NCI-H226 (cell line): ENCODE measurements at places on chromosomes 13 and 19.

- DNase-seq = no peak
Observed at GRCh38 chr19:3975637-3976087, 4.8 kb upstream of the DAPK3 start.

DNA sequence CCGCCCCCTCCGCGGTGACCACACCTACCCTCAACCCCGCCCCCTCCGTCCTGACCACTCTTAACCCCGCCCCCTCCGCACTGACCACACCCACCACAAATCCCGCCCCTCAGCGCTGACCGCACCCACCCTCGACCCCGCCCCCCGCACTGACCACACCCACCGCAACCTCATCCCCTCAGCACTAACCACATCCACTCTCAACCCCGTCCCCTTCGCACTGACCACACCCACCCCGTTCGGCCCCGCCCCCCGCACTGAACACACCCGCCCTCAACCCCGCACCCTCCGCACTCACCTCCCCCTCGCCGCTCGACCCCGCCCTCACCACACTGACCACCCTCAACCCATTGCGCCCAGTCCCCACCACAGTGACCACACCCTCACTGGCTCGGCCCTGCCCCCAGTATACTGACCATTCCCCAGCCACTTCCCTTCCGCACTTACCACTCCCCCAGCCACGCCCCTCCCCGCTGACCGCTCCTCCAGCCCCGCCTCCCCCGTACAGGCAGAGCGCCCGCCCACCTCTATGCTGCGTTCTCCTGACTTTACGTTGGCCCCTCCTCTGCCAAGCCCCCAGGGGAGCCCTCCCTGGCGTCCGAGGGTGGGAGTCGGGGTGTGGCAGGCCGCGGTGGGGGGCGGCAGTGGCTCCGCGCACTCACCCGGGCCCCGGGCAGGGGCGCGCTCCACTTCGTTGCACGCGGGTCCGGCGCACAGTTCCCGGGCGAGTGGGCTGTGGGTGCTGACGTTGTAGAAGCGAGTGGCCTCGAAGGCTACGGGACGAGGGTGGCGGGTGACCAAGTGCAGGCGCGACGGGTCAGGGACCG, 8.4 kb downstream of the F2RL3 start:
- DNase-seq = peak; percentile 85

GRCh38 chr13:72221276-72221962, 354.4 kb upstream of the DACH1 start:
- DNase-seq = peak; percentile 75

DNA sequence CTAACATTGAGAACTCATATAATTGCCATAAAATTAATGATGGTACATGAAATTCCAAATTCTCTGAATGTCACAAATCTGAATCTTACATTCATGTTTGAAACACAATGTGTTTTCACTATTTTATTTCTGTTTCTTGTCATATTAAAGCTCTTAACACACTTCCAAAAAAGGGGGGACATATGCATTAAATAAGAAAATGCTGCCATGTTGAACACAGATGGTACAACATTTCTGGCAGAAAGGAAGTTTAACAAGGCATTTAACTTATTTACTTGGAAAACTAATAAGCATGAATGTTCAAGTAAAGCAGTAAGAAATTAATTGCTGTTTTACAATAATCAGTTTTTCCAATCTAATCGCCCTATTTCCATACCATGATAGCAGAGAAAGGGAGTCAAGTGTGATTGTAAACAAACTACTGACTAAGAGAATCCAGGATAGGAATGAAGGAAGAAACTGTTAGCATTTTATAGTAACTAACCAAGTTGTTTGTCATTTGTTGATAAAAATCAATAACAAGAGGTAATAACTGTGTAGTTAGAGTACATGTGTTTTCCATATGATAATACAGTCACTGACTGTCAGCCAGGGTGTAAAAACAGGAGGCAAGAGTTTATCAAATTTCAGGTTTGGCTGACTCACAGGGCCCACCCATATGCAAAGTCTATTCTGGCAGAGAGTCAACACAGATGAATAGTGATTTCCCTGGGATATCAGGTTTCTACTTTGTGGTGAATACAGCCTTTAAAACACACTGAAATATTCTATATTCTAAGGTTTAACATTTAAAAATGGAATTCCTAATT, 5.7 kb upstream of the FOXO1 start:
- DNase-seq = peak; percentile 77

DNA sequence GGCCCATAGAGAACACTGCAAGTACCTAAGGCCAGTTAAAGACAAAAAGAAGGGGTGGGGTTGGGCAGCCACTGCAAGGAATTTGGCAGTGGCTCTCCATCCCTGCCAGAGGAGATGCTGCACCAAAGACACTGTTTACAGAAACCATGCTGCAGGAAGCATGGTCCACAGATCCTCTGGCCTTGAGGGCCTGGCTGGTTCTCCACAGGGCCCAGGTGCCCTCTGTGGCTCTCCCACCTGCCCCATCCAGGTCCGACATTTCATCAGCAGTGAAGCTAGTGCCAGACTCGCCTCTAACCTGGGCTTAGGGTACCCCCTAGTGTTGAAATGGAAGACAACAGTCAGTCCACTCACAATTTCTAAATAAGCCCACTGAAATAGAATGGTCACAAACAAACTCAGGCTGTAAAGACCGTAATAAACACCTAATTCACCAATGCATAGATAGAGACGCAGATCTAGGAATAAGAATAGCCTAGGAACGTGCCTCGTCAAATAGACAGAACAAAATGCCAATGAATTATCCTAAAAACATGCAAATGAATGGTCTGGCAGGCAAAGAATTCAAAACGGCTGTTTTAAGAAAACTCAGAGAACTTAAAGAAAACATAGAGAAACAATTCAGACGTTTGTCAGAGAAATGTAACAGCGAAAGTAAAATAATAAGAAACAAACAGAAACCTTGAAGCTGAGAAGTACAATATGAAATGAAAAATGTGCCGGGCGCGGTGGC, 23.3 kb downstream of the LYPD4 start:
- no peak for DNase-seq

DNA sequence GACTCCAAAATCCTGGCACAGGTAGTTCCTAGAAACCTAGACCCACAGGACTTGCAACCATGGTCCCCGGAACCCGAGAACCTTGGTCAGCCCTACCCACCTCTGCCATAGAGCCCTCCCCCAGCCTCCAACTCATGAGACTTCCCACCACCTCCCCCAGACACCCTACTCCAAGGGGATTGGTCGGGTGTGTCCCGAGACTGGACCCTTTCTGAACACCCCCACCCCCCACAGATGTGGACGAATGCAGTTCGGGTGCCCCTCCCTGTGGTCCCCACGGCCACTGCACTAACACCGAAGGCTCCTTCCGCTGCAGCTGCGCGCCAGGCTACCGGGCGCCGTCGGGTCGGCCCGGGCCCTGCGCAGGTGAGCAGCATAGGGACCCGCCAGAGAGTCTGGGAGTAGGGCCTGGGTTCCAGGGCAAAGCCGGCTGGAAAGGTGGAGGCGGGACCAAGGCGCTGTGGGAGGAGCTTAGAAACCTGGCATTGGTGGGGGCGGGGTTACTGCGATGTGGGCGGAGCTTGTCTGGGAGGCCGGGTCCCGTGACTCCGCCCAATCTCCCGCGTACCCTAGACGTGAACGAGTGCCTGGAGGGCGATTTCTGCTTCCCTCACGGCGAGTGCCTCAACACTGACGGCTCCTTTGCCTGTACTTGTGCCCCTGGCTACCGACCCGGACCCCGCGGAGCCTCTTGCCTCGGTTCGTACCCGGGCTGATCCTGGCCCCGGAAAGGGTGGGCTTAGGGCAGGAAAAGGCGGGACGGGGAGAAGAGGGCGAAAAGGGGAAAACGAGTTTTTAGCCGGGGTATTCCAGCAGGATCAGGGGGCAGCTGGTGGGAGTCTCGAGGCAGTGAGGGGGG, 11.9 kb downstream of the LTBP4 start:
- no peak for DNase-seq

GRCh38 chr19:15640294-15640903, at the start of gene CYP4F3:
CYP4F3 (plus strand) TSS chr19:15640897; CDS start chr19:15641416, 519 bp downstream.
- peak; percentile 14 for DNase-seq

DNA sequence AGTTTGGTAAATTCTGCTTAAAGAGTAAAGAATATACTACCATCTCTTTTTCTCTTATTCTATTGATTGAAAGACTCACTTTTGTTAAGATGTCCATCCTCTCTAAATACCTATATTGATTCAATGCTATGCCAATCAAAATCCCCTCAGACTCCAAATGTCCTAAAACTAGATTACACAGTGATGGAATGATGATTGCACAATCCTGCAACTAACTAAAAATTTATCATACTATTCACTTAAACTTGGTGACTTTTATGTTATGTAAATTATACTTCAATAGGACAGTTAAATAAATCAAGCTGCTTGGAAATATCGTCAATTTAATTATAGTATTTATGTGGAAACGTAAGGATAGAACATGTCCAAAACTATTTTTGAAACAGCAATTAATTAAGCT, 2765.1 kb upstream of the PCDH20 start:
- DNase-seq = no peak

DNA sequence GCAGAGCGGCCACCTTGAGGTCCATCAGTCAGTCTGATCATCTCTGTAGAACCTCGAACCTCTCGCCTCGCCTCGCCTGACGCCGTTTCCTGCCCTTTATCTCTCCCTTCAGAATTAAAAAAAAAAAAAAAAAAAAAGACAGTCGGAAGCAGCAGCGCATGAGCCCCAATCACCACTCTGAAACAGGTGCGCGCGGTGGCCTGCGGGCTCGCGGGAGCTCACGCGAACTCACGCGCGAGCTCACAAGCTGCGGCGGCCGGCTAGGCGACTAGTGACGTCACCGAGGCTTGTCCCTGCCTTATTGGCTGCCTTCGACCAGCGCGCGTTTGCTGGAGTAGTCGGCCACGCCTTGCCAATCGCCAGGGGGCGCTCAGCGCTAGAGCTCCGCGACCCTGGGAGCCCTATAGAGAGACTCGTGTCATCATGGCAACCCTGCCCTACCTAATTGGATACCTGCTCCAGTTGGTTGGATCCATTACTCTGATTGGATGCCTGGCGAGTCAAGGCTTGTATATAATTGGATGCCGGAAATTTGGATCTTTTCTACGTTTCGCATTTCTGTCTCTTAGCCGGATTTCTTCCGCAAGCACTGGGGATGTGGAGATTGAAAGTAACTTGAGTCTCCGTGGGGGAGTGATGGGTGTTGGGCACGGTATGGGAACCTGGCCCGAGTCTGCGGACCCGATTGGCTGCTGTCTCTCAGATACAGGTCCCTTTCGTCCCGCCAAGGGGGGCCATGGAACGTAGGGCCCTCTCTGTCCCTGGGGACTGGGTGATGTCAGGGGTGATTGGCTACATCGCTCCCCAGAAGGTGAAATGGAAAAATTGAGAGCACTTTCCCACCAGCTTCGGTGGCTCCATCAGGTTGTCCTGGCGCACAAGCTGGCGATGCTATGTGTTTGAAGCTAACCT, 31.6 kb downstream of the SYT3 start:
- DNase-seq = no peak

DNA sequence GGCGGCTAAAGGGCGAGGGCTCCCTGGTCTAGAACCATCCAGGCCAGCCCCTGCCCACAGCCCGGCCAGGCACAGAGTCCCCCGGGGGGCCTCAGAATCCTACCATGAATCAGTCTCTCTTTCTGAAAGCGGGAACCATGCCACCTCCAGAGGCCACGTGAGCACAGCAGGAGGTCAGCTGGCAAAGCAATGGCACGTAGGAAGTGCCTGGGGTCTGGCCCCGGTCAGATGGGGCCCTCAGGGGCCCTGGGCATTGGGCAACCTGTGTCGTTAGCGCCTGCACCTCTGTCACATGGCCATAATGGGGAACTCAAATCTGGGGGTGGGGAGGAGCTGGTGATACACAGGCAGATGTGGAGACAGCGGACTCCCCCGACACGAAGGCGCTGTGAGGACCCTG, 8.8 kb downstream of the MFSD12 start:
- DNase-seq = no peak

GRCh38 chr13:31896427-31896826, 135.1 kb upstream of the FRY start:
- peak; percentile 10 for DNase-seq

DNA sequence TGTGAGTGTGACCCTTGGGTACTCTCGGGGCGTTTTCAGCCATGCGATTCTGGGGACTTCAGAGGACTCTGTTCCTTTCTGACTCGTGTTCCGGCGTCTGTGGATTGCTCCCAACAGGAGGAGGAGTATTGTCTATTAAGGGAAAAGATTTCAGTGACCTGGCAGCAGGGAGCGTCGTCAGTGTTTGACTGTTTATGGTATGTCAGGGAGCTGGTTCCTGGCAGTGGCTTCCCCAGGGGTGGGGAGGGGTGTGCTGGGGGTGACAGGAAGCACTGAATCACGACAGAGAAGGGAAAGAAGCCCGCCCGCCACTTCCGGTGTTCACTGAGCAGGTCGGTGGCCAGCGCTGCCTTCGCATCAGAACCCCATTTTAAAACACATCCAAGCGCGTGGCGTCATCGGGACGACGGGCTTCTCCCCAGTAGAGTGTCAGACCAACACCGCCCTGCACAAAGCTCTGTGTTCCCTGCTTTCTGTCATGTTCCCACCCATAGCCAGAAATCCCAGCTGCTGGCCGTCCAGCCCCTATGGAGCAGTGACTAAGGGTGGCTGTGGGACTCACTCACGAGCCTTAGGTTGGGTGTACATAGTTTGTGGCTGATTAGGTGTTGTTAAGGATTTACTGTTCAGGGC, 33.8 kb downstream of the COL4A2 start:
- DNase-seq = no peak

GRCh38 chr19:48290401-48290770, 20.5 kb downstream of the ZNF114 start:
- peak; percentile 66 for DNase-seq

DNA sequence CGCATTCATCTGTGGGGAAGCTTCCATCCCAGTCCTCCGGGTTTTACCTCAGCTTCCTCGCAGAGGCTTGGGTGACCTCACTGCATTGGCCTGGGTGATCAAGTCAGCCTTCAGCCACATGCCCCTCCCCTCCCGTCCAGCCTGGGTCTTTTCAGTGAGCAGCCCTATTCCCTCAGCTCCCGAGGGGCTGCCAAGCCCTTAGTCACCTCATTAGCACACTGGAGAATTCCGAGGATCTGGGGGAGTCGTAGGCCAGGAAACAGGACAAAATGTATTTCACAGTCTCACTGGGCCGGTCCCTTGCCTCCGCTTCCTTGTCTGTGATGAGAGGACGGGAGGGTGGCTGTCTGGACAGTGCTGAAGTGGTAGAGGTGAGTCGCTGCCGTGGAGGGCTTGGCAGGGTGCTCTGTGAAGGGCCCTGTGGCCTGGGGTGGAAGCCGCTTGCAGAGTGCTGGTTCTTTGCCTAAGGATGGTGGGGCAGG, 19.9 kb downstream of the KDM4B start:
- DNase-seq = peak; percentile 77

- DNase-seq = no peak
Observed at GRCh38 chr13:64033921-64034320, 2618.3 kb upstream of the PCDH20 start.

DNA sequence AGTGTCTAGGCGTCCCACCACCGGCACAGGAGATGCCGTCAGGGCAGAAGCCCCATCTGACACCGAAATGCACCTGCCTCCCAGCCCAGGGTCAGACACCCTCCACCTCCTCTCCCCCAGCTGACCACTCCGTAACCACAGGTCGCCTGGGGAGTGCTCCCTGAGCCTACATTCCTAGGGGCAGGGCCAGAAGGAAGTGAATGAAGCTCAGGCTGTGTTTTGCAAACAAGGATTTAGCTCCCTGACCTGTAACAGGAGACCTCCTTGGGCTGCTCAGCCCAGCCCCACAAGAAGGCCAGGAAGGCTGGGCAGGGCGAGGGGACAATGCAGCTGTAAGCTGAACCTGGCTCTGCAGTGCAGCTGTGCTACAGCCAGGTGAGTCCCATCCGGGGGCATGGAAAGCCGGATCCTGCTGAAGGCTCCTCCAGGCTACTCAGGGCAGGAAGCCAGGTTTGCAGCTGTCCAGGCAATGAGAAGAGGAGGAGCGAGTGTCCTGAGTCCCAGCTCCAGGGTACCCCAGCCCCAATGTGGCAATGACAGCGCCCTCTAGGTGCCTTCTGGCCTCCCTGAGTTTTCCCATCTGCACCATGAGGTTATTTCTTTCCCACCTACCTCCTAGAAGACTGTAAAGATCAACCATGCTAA, 42.1 kb downstream of the RHPN2 start:
- DNase-seq = no peak
